Muscle of arm (tissue), 14 donors: ENCODE measurements at places on chromosomes 1 and 21.

- no peak for DNase-seq
These were observed 85.4 kb upstream of the ROR1 start for GRCh38 chr1:63688302-63688890.

DNA sequence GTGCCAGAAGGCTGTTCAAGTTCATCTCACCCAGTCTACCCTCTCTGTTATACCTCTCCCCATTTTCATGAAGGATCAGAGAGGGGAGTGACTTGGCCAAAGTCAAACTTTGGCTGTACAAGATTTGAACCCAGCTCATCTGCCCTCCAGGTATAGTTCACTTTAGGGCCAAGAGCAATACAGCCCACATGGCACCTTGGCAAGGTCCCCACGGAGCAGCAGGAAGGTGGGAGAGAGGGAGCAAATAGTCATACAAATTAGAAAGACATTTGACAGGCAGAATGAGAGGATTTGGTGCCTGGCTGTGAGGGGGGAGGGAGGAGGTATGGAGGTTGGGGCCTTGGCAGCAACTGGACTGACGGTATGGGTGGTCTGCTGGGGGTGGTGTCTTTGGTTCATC lies 1.0 kb downstream of the HPCAL4 start:
- no peak for DNase-seq

DNA sequence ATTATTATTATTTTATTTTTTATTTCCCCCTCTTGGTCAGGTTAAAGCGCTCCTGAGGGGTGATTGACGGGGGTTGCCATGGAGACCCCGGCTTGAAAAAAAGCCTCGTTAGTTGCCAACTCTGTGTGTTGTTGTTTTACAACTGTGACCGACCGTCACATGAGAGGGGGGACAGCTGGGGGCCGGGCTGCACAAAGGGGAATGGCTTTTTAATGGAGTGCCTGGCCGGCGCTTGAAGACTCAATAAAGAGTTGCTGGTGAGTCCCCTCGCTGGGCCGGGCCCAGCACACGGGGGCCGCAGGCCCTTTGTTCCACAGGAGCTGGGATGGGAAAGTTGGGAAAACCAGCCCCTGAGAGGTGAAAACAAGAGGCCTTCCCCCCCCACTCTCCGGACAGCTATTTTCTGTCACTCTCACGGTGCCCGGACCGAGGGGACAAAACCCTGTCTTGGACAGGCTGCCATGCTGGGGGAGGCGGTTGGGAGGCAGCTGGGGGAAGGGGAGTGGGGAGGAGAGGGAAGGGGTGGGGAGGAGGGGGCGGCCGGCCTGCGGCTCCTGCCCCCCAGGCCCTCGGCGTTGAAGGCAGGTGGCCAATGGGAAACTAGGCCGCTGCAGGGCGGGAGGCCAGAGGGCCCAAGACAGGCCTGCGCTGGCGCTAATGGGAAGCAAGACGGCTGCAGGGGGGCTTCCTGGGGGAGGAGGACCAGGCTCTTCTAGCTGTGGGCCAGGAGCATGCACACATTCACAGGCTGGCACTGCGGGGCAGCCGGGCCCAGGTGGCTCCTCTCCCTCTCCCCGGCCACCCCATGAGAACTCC lies 67.6 kb downstream of the CASZ1 start:
- DNase-seq, result no peak

GRCh38 chr1:57546549-57547330 lies 122.9 kb upstream of the DAB1 start:
- no peak for DNase-seq

- DNase-seq, result no peak
These were observed 22.7 kb downstream of the NDUFS5 start for GRCh38 chr1:39048745-39049370.

GRCh38 chr1:217032715-217033367 lies 309.6 kb upstream of the ESRRG start:
- no peak for DNase-seq

DNA sequence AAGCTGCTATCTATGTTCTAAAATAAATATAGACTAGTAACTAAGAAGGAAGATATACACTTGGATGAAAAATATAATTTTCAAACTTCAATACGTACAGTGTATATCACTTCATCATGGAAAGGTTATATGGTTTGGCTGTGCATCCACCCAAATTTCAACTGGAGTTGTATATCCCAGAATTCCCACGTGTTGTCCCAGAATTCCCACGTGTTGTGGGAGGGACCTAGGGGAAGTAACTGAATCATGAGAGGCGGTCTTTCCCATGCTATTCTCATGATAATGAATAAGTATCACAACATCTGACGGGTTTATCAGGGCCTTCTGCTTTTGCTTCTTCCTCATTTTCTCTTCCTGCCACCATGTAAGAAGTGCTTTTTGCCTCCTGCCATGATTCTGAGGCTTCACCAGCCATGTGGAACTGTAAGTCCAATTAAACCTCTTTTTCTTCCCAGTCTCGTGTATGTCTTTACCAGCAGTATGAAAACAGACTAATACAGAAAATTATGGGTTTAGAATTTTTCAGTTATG lies 10.7 kb downstream of the NEGR1 start:
- no peak for DNase-seq

DNA sequence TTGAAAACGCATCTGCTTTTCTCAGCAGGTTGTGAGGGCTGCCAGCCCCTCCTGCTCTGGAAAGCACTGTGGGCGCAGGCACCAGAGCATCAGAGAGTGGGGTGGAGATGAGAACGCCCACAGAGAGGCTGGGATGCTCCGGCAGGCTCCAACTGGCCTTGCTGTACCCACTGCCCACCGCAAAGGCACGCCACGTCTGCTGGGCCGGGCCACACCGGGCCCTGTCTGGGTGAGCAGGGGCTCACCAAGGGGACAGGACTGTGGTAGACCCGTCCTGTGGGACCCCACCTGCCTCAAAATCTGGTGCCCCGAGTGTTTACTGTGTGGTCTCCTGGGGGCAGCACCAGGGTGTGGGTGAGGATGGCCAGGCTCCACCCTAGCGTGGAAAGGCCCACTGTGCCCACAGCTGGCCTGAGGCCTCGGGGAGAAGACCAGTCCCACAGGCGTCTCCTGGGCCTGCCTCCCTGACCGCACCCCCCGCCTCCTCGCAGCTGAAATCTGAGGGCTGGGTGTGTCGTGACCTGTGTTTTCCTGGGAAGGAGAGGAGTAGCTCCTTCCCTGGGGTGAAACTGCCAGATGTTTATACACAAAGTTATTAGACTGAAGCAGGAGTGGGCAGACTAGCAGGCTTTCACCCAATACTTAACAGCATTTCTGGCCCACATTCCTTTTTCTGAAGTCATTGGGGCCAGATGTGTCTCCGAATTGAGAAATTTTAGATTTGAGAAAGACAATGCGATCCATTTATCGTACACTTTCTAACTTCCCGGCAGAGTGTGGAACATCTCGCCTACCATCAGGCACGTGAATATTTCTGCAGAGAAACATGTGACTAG lies 53.8 kb downstream of the STUM start:
- peak; percentile 74 for DNase-seq

DNA sequence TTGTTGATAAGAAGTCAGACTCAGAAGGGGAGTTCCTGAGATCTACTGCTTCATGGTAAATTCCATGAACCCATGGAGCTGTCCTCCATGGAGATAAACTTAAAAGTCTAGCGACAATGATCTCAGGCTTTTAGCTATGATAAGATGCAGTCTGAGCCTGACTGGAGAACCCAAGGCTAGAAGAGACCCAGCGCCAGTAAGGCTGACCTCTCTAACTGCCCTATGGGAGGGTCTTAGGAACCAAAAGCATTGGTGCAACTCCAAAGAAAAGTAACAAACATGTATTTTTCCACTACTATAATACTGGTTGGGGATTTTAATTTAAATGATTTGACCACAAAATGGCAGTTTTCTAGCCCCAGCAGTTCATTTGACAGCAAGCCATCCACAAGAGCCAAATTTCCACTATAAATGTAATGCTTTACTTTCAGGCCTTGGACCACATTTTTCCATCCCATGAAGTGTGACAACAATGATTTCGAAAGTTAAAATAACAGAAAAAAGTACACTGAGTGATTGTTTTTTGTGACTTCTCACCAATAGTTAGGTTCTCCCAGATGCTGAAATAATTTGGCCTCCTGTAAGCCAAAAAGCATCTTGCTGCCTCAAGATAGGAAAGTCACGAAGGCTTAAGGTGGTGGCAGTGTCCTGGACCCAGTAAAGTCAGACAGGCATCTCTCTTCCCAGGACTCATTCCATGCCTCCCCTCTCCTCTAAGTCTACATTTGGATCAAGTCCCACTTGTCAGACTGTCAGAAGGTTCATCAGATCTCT lies 43.1 kb upstream of the EXOSC10 start:
- DNase-seq, result no peak

DNA sequence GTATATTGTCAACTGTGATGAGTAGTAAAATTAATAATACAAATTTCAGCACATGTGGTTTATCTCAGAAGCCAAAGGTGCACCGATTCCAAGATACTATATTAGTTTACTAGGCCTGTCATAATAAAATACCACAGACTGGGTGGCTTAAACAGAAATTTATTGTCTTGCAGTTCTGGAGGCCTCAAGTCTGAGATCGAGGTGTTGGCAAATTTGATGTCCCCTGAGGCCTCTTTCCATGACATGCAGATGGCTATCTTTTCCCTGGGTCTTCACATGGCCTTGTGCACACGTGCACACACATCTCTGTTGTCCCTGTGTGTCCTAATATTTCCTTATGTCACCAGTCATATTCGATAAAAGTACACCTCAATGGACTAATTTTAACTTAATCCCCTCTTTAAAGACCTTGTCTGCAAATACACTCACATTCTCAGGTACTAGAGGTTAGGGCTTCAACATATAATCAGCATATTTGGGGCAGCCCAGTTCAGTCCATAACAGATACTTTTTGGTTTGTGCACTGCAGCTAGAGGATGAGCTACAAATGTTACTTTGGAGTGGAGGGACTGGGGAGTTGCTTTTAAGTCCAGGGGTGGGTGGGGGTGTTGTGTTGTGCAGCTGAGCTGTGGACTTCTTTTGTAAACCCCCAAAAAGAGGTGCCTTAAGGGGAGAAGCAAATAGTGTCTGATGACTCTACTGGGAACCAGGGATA lies 21.4 kb downstream of the TSNAX start:
- DNase-seq, result no peak

GRCh38 chr1:230237009-230237370 lies 170.0 kb downstream of the GALNT2 start:
- DNase-seq, result no peak
